ENCODE measurements at places on chromosomes 7 and 10.

GRCh38 chr10:9301148-9301547 lies 1246.7 kb downstream of the GATA3 start:
- DNase-seq: no peak

DNA sequence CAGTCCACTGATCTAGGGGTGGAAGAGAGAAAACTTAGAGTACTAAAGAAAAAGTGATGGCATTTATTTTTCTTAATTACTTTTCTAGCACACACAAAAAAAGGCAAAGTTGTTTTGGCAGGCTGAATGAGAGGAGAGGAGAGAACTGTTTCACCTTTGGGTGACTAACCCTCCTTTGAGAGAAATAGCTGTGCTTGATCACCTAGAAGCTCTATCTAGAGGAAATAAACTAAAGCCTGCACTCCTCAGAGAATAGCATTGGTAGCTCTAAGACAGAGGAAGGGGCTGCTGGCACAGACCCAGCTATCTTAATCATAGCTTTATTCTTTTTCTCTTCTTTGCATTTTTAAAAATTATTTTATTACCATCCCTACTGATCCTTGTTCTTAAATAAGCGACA lies 6.3 kb downstream of the TMEM243 start:
- no peak for DNase-seq

DNA sequence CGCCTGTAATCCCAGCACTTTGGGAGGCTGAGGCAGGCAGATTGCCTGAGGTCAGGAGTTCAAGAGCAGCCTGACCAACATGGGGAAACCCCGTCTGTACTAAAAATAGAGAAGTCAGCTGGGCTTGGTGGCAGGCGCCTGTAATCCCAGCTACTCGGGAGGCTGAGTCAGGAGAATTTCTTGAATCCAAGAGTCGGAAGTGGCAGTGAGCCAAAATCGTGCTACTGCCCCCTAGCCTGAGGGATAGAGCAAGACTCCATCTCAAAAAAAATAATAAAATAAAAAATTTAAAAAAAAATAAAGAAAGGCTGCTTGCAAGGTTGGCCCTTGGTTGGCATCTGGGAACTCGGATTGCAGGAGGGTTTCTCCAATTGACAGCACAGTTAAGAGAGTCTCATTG lies 221.6 kb downstream of the DGKI start:
- DNase-seq: no peak

- no peak for DNase-seq
Observed at GRCh38 chr7:132759482-132760243, 183.4 kb upstream of the PLXNA4 start.

- no peak for DNase-seq
Observed at GRCh38 chr10:118812393-118812740, 57.6 kb upstream of the CACUL1 start.

DNA sequence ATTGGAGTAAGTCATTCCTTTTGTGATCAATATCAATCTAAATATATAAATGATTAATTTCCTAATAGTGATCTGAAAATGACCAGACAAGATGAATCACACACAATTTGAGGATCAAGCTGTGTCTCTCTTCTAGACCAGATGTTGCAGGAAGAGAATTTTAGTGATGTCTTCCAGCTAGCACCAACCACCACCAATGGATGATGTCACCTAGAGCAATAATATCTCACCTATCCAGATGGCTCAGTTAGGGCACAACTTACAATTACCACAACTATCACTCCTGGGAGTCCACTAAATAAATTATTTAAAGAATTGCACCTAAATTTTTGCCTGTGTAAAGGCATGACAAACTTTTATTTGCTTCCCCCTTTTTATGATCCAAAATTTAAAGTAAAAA lies 25.2 kb downstream of the RELN start:
- DNase-seq: no peak

DNA sequence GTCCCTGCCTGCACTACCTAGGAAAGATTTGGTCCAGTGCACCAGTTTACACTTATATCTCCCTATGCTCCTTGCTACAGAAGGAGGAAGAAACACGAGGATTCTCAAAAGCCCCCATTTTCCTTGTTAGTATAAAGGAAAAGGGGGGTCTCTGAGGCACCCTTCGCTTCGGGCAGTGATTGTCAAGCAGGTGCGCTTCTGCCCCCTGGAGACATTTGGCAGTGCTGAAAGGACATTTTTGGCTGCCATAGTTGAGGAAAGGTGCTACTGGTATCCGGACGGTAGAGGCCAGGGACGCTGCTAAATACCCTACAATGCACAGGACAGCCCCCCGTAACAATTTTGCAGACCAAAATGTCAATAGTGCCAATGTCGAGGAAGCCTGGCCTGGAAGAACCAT lies 193.7 kb downstream of the GFRA1 start:
- DNase-seq: no peak

- no peak for DNase-seq
Observed at GRCh38 chr10:122875843-122876466, 3.4 kb downstream of the FAM24B start.

GRCh38 chr10:5466451-5467206 lies 32.7 kb downstream of the CALML5 start:
- peak; percentile 40 for DNase-seq

DNA sequence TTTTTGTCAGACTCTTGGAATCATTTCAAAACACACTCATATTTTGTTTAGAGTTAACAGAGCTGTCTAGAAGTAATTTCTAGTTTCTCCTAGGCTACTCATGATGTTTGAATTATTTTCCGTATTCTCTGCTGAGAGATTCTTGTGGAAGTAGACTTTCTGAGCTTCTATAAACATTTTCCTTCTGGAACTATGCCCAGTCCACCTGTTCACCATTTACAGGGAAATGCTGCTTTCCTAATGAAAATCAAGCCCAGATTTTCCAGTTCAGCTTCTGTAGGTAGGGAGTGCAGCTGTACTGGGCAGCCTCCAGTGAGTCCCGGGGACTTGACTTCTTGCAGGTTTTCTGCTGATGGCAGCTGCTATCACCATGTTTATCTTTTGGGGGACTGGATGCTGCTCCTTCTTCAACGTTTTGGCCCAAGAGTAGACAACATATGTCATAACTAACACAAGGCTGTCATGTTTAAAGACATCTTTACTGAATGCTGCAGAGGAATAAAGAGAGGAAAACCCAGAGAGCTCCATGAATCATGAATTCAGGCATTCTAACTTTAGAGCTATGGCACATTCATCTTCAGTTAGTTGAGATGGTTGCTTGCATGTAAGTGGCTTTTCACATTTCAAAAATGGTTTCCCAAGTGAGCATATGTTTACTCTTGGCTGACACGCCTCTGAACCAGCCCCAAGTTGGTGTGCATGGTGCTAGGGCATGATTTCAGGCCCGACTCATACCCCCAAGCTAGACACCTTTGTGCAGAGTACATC lies 85.6 kb downstream of the SDK1 start:
- no peak for DNase-seq

DNA sequence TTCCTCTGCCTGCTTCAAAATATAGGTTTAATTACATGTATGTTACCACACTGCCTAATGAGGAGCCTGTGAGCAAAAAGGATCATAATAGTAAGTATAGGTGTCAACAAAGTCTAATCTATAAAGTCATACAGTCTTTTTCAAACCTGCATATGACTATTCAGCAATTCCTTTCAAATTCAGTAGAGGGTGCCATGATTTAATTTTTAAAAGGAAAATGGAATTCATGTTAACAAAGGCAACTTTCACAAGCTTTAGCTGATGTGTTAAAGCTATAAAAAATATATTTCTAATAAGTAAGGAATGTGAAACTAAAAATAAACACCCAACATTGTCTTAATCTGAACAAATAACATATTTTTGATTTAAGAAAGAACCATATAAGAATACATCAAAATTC lies 52.1 kb downstream of the MPP7 start:
- peak; percentile 7 for DNase-seq

DNA sequence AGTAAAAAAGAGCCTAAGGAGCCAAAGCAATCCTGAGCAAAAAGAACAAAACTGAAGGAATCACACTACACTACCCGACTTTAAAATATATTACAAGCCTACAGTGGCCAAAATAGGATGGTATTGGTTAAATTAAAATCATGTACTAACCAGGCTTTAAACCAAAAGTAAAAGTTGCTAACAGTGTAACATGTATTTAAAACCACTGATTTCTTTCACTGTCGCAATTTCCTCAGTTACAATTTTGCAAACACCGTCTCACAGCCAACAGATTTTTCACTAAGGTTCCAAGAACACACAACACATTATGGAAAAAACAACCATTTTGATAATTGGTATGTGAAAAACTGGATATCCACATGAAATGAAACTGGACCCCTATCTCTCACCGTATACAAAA lies 74.0 kb downstream of the JMJD1C start:
- no peak for DNase-seq

- no peak for DNase-seq
Observed at GRCh38 chr7:105828141-105828540, 48.3 kb downstream of the ATXN7L1 start.

DNA sequence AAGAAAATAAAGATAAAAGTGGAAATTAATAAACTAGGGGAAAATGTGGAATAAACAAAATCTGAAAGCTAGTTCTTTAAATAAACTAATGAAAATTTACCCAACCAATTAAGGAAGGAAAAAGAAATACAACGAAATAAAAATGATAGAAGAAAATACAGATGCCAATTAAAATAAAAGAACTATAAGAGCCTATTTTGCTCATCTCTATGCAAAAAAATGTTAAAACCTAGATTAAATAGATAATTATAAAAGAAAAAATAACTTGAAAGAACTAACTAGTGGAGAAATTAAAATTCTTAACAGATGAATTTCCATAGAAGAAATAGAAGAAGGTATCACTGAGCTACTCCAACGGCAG lies 32.7 kb downstream of the PKD1L1 start:
- no peak for DNase-seq

- no peak for DNase-seq
Observed at GRCh38 chr10:126160971-126161630, 227.2 kb downstream of the ADAM12 start.

DNA sequence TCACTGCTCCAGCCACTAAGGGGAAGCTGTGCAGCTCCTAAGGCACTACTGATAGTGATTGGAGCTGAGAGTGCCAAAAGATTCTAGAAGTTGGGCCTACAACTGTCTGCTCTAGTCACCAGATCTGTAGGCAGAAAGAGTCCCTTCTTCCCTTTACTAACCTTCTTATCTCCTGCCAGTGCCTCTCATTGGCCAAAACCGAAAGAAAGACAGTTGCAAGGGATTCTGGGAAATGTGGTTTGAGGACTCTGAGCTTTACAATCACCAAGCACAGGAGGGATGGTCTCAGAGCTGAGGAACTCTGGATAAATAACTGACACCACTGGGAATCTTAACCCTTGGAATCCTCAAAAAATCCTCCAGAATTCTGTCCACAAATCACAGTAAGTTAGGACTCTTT lies 615.8 kb downstream of the CCSER2 start:
- DNase-seq: peak; percentile 26

DNA sequence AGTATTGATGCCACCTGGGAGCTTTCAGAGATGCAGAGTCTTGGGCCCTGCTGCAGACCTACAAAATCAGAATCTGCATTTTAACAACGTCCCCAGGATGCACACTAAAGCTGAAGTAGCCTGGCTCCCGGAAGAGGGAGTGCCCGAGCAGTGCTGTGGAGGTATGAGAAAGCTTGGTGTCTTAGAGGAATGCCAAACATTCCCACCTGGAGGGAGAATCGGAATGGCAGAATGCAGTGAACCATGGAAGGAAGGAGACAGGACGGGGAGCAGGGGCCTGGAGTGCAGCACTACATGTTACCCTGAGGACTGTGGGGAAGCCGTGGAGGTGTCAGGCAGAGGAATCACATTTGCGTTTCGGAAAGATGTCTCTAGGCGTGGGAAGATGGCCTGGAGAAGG lies 90.9 kb downstream of the AOAH start:
- no peak for DNase-seq

GRCh38 chr10:89114846-89115625 lies 92.1 kb downstream of the CH25H start:
- DNase-seq: no peak

- no peak for DNase-seq
Observed at GRCh38 chr7:151821806-151822540, 54.9 kb downstream of the PRKAG2 start.

- DNase-seq: no peak
Observed at GRCh38 chr10:99449023-99449422, 18.6 kb upstream of the GOT1 start.

- no peak for DNase-seq
Observed at GRCh38 chr10:59302381-59302780, 60.0 kb downstream of the FAM13C start.

DNA sequence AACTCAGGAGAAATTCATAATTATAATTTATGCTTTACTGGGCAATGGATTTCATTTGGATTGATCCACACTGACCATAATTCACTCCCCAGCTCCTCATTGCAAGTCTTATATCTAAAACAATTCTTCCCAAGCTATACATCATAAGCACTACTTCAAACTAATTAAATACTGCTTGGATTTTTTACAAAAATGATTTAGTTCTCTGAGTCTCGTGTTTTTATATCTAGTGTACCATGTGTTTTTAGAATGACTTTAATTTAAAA lies 443.8 kb downstream of the GPAM start:
- DNase-seq: no peak

GRCh38 chr7:96832092-96832662 lies 122.5 kb upstream of the SEM1 start:
- DNase-seq: no peak

DNA sequence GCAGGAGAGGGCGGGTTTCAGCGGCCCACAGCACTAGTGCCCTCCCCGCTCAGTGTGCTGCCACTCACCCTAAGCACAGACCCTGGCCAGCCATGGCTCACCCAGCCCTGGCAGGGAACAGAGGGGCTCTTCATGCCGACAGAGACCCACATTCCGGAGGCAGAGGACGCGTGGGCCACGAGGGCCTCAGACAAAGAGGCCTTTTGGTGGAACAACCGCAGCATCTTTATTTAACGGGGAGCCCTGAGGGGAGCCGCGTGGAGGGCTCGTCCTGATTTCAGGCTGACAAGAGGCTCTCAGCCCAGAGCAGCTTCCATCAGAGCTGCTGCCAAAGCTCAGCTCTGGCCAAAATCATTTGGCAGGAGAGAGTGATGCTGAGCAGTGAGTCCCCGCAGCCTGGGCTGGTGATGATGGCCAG lies 127.8 kb downstream of the SH3PXD2A start:
- DNase-seq: no peak

DNA sequence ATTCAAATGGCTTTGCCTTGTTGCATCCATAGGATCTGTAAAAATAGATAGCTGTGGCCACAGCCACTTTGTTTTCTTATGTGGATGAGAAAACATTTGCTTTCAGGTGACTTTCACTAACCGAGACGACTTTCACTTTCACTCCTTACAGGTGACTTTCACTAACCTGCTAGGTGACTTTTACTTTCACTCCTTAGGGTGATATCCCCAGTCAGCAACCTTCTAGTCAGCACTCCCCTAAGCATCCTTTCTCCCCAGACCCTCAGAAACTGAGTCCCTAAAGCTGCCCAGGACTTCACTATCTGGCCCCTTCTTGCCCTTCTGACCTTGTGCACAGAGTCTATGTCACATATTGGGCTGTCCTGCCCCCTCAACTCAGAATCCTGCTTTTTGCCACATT lies 177.5 kb downstream of the RELN start:
- DNase-seq: no peak

GRCh38 chr10:44292390-44293002 lies 92.4 kb downstream of the CXCL12 start:
- DNase-seq: no peak

Measured in Jurkat, Clone E6-1 (cell line).